T-helper 2 cell (primary cell): ENCODE measurements at places on chromosomes 3 and 15.

- DNase-seq, result no peak
Observed at GRCh38 chr3:16912400-16913263, 27.9 kb downstream of the PLCL2 start.

DNA sequence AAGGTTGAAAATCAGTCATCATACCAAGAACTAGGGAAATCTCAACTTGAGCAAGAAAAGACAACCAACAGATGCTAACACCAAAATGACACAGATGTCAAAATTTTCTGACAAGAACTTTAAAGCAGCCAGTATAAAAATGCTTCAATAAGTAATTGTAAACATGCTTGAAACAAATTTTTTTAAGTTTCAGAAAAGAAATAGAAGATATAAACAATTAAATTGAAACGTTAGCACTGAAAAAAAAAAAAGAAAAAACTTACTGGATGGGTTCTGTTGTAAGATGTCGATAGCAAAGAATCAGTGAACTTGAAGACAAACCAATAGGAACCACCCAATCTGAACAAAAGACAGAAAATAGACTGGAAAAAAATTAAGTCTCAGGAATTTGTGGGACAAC is 8.0 kb downstream of the MYD88 start:
- DNase-seq, result no peak

- DNase-seq, result no peak
Observed at GRCh38 chr15:90982135-90982534, 12.2 kb downstream of the PRC1 start.

GRCh38 chr3:158093526-158093925 is 12.7 kb downstream of the SHOX2 start:
- no peak for DNase-seq

GRCh38 chr3:146343551-146343950 is 92.6 kb upstream of the PLSCR4 start:
- DNase-seq, result no peak

- DNase-seq, result no peak
Observed at GRCh38 chr3:61239871-61240270, 11.4 kb downstream of the FHIT start.

GRCh38 chr3:42546691-42547213 is 35.0 kb downstream of the SEC22C start:
- DNase-seq, result no peak

DNA sequence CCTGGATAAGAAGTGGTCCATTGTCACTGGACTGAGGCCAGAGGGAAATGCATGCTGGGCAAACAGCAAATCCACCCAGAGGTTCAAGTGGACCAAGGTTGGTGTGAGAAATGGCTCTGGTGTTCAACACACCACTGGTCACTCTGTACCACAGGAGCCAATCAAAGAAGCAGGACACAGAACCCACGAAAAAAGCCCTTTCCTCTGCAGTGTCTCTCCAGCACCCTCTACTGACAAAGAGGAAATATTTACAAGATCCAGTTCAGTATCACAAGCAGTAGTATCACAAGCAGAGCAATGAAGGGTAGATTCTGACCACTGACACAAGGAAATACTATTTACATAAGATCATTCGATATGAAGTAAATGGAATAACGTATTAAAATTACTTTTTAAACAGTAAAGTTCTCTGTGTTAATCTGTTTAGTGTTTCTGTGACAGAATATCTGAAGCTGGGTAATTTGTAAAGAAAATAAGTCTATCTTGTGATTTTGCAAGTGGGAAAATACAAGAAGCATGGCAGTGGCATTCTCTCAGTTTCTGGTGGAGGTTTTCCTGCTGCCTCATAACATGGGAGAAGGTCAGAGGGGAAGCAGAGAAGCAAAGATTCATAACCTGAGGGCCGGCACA is 390.7 kb downstream of the EFHB start:
- no peak for DNase-seq

DNA sequence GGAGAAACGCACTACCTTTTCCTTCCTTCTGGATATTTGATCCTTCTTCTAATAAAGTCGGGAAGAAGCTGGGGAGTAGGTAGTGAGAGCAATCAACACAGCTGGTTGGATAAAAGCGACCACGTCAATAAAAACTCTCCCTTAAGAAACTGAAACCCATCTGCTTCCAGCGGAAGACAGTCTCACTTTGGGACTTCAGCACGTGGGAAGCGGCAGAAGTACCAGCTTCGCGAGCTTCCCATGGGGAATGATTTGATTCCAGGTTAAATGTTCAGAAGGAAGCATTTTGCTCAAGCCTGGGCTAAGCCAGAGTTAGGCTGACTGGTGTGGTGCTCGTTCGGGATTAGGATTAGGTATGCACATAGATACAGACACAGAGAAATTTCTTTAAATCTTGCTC is 262.3 kb upstream of the LYSMD4 start:
- no peak for DNase-seq

- no peak for DNase-seq
Observed at GRCh38 chr3:97235179-97235578, 420.8 kb downstream of the EPHA6 start.
